Lower lobe of right lung (tissue), 2 donors: ENCODE measurements at places on chromosomes 3 and 15.
A peak's percentile ranks its signal among the peaks of the same experiment; 100 is the strongest.

DNA sequence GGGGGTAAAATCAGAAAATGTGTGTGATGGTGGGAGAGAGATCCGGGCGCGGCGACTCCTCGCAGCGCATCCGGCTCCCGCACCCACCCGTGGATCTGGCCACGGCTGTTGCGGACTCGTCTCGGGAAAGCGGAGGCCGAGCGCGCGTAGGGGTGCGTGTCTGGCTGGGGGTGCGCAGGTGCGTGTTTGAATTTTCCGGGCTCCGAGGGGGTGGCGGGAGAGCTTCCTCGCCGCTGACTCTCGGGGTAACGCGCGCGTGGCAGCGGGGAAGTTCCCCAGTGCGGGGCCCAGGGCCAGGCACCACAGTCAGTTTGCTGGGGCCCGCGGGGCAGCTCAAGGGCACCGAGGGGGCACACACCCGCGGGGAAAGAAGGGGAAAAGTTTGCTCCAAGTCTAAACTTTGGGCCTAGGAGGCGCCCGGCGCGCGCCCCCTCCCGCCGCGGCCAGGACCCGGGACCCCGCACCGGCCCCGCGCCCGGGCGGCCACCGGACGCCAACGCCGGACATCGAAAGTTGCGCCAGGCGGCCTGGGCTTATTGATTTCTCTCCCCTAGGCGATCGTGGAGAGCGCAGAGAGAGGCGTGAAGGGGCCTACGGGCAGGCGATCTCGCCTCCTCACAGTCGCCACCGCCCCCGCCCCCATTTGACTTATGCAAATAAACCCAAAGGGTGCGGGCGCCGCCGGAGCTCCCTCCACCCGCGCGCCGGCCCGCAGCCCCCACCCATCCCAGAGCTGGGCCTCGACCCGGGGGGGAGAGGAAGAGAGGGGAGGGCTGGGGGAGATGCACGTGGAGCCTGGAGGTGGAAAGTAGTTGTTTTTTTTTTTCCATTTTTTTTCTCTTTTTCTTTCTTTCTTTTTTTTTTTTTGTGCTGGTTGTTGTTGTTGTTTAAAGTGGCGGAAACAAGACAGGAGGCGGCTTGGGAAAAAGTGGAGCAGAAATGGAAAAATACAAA, 639 bp downstream of the FOXP1 start:
- peak overlapping the region; percentile 93 for H3K27ac ChIP-seq
- H3K36me3 ChIP-seq = no peaks in the 10 kb centered on the region
- no peaks in the 10 kb centered on the region for H3K27me3 ChIP-seq
- H3K4me1 ChIP-seq = peaks cover 53% of the 10 kb centered on the region
- H3K4me3 ChIP-seq = peak overlapping the region; percentile 85
- DNase-seq = peak; percentile 91

GRCh38 chr15:95620934-95621579, 709.4 kb upstream of the NR2F2 start:
- no peak overlapping the region for H3K4me3 ChIP-seq
- H3K27me3 ChIP-seq = no peaks in the 10 kb centered on the region
- H3K27ac ChIP-seq = no peak overlapping the region
- H3K36me3 ChIP-seq = no peaks in the 10 kb centered on the region

DNA sequence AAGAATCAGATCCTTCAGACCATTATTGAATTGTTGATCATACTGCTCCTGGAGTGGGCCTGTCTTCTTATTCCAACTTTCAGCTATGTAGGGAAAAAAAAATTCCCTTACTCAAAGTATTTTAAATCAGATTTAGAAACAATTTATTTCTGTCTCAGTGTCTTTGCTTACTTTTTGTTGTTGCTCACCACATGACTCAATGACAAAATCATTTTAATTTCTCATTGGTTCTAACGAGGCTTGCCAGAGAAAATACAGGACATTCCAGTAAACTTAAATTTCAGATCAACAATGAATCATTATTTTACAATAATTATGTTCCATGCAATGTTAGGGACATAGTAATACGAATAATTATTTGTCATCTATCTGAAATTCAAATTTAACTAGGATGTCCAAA, 748.5 kb upstream of the CBLB start:
- H3K27ac ChIP-seq = no peak overlapping the region
- H3K36me3 ChIP-seq = no peaks in the 10 kb centered on the region
- H3K27me3 ChIP-seq = no peaks in the 10 kb centered on the region

- DNase-seq = no peak
- peaks cover 8% of the 10 kb centered on the region for H3K4me1 ChIP-seq
- H3K27ac ChIP-seq = no peak overlapping the region
- no peaks in the 10 kb centered on the region for H3K27me3 ChIP-seq
- H3K36me3 ChIP-seq = no peaks in the 10 kb centered on the region
Measured at GRCh38 chr15:65033659-65034269, 4.3 kb upstream of the MTFMT start.

- peaks cover 45% of the 10 kb centered on the region for H3K4me1 ChIP-seq
- H3K4me3 ChIP-seq = no peak overlapping the region
- no peaks in the 10 kb centered on the region for H3K36me3 ChIP-seq
- DNase-seq = no peak
Measured at GRCh38 chr3:108134555-108134880, 43.7 kb upstream of the CD47 start.

DNA sequence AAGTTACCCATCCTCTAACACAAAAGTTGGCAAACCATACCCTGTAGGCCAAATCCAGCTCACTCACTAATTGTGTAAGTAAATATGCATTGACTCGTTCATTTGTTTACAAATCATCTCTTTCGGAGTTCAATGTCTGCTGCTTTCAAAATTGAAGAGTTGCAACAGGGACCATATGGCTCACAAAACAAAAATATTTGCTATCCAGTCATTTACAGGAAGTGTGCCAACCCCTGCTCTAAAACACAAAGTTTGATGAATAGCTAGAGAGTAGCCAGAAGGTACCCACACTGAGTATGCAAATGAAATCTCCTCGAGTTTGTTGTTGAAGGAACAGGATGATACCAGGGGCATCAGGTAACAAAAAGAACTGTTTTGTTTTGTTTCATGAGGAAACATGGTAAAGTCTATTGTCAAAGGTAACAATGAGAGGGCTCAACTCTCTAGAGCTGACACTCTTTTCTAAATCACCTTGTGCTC, 236.2 kb upstream of the THBS1 start:
- H3K27me3 ChIP-seq = no peaks in the 10 kb centered on the region
- no peaks in the 10 kb centered on the region for H3K4me1 ChIP-seq
- no peak for DNase-seq
- H3K4me3 ChIP-seq = no peak overlapping the region
- H3K27ac ChIP-seq = no peak overlapping the region
